Fibroblast of mammary gland (primary cell): ENCODE measurements at places on chromosomes 4 and X.

- DNase-seq = no peak
Measured at GRCh38 chr4:153973942-153974341, 185.1 kb upstream of the SFRP2 start.

DNA sequence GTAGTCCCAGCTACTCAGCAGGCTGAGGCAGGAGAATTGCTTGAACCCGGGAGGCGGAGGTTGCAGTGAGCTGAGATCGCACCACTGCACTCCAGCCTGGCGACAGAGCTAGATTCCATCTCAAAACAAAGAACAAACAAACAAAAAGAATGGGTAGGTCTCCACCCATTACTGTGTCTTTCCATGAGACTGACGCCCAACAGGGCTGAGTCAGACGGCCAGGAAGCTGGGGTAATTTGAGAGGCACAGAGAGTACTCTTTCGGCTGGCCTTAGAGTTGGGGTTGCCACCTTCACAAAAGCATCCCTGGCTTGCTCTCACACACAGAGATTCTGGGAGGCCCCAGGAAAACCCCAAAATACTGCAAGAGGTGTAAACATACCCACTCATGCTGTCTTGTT is 72.0 kb upstream of the DHRSX start:
- peak; percentile 25 for DNase-seq

GRCh38 chrX:119885554-119886428 is 9.9 kb upstream of the AKAP14 start:
- peak; percentile 61 for DNase-seq

DNA sequence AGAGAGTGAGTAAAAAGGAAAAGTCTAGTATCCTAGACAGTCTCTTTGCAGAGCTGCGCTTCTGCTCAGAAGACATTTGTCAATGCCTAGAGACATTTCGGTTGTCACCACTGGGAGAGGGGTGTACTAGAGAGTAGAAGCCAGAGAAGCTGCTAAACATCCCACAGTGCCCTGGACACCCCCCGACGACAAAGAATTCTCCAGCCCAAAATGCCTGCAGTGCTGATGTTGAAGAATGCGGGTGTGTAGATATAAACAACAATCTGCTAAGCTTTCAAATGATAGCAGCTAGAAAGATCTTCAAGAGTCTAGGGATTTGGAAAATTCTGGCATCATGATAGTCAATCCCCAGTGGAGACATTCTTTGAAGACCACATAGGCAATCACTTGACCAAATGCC is 90.1 kb downstream of the PALLD start:
- no peak for DNase-seq

DNA sequence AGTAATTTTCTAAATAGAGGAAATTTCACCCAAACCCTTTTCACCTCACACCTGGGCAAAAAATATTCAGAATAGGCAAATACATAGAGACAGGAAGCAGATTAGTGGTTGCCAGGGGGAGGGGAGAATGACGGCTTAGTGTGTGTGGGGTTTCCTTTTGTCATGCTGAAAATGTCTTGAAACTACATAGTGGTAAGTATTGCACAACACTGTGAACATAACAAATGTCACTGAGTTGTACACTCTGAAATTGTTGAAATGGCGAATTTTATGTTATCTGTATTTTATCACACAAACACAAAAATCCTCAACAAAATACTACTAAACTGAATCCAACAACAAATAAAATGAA is 60.7 kb upstream of the PLAC1 start:
- DNase-seq = peak; percentile 25

- DNase-seq = no peak
Measured at GRCh38 chrX:122856205-122856604, 327.9 kb upstream of the GRIA3 start.

GRCh38 chr4:48290146-48290772 is 20.6 kb upstream of the TEC start:
- peak; percentile 42 for DNase-seq

DNA sequence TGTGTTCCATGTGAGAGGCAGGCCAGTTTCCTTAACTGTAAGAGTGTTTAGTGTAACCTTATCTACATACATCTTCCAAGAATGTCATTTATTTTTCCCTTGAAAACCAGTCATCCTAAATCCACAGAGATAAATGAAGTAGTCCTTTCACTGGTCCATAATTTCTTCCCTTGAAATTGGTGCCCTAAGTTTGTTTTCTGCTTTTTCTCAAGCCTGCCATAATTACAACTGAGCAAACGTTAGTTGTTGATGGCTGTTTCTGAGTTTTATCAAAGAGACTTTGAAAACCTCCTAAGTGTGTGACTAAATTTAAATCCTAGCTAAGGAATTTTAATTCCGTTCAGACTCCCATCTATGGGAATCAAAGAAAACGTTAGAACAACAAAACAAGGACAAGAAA is 3.6 kb upstream of the TDO2 start:
- DNase-seq = no peak

- DNase-seq = peak; percentile 19
Measured at GRCh38 chr4:173170182-173170778, 1.7 kb downstream of the GALNT7 start.

DNA sequence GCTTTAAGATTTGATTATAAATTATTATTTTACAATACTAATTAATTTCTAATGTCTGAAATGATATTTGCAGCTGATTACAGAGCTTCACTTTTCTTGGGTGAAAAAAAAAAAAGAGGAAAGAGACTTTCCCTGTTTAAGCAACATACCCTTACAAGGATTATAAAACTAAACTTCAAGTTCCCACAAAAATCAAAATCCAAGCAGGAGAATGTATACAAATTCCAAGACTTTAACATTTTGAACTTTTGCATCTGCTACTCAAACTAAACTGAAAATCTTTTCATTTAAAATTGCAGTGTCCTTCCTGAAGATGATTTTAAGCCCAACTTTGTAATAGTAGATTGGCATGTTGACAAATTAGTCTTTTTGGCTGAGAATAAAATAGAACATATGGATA is 742.4 kb upstream of the INTU start:
- DNase-seq = no peak

DNA sequence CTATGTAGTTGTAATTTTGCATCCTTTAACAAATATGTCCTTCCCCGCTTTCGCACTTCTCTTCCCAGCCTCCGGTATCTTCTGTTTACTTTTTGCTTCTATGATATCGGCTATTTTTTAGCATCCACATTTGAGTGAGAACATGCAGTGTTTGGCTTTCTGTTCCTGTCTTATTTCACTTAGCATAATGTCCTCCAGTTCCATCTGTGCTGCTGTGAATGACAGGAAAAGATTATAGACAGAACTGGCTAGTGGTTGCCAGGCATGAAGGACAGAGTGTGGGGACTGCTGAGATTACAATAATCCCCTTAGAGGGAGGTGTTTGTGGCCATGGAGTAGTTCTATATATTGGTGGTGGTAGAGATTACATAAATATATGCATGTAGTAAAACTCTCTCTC is 588.6 kb downstream of the NLGN4X start:
- no peak for DNase-seq

DNA sequence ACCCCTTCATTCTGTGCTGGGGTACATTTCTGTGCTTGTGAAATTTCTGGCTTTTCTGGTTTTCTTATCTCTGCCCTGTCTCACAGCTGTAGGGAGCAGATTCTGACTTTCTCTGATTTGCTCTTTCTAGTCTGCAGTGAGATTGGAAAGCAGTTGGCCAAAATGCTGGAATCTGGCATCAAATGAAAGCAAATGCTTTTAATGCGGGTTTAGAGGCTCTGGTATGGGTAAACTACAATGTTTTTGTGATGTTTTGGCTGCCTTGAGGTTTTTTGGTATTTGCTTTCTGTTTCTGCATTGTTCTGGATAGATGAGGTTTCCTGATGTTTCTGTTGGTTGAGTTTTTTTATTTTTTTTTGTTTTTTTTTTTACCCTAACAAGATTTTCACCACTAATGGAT is 23.8 kb downstream of the SMIM20 start:
- DNase-seq = peak; percentile 64

DNA sequence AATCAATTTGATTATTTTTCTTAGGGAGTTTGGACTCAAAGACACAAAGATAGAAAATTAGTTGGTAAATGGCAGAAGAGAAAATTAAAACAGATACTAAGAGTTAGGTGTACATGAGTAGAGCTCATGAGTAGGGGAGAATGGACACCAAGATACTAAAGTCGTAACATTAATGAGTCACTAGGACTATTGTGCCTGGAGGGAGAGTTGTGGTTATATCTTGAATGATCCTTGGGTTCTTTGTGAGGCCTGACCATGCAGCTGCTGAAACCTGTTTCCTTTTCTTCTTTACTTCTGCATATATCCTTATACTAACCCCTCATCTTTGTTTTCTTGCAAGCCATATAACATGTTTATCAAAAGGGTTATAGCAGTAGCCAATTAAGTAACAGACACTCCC is 532.8 kb downstream of the RPA4 start:
- no peak for DNase-seq

DNA sequence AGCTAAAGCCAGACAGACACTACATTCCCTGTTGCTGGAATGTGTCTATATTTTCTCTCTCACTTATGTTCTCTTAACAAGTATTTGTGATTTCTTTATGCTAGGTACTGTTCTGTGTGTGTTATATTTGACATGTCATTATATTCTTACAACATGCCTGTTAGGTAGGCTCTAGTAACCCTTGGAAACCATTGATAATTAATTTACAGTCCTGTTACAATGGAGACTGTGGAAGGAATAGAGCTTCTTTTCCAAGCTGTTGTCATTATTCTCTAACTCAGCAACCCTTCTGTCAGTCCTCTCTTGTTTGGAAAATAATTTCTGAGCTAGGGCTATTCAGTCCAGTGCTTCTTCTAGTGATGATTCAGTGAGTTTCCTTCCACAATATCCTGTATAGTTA is 419.1 kb upstream of the BOD1L1 start:
- DNase-seq = no peak

GRCh38 chrX:43643662-43644061 is 12.4 kb upstream of the MAOA start:
- no peak for DNase-seq

GRCh38 chr4:86910369-86910768 is 18.1 kb upstream of the C4orf36 start:
- no peak for DNase-seq

- no peak for DNase-seq
Measured at GRCh38 chrX:116607776-116608175, 145.0 kb upstream of the CT83 start.

GRCh38 chrX:132071254-132071653 is 48.2 kb downstream of the STK26 start:
- DNase-seq = peak; percentile 38

DNA sequence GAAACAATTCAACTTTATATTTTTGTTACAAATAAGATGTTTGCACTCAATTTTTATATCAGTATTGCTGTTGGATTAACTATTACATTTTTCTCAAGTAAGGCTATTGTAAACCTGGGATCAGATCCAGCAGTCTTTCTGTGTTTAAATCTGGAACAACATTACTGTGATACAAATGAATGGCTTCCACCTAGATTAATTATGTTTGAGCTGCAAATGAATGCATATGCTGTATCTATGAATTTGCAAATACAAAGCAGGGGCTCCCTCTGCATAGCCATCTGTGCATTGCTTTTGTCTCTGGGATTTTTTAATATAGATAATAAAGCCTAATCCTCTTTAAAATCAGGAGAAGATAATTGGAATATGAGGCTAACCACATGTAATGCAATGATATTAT is 69.8 kb upstream of the NEIL3 start:
- DNase-seq = no peak

DNA sequence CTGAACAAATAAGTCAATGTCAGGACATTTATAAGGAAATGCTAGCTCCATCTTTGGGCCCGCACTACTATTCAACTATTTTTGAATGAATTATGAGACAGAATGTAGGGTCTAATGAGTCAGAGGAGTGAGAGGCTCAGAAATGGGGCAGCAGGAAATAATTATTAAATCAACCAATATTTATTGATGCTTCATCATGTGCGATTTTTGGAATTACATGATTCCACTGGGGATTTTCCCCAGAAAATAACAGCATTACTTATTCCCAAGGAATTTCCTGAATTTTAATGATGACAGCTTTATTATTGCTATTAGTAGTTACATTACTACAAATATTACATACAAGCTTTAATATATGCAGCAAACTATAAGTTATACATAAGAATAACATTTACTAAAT is 49.3 kb upstream of the PHF8 start:
- DNase-seq = peak; percentile 23

GRCh38 chr4:537436-538264 is 38.4 kb downstream of the TMEM271 start:
- no peak for DNase-seq

DNA sequence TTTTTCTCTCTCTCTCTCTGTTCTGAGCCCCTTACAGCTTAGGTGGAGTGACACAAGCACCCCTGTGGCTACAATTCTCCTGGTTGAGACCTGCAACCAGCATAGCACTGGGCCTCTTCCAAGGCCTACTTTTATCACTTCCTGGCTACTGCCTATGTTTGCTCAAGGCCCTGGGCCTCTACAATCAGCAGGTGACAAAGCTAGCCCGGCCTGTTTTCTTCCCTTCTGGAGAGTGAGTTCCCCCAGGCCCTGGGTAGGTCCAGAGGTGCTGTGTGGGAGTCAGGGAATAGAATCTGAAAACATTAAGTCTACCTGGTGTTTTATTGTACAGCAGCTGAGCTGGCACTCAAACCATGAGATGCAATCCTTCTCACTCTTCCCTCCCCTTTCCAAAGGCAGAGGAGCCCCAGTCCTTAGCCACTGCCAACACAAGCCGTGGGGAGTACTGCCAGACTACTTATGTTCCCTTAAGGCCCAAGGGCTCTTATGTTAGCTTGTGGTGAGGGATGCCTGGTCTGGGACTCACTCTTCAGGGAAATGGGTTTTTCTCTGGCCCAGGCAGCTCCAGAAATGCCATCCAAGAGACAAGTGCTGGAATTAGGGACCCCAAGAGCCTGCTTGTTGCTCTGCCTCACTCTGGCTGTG is 23.8 kb upstream of the MAGEC3 start:
- no peak for DNase-seq

GRCh38 chrX:56789518-56790070 is 60.6 kb downstream of the NBDY start:
- no peak for DNase-seq

DNA sequence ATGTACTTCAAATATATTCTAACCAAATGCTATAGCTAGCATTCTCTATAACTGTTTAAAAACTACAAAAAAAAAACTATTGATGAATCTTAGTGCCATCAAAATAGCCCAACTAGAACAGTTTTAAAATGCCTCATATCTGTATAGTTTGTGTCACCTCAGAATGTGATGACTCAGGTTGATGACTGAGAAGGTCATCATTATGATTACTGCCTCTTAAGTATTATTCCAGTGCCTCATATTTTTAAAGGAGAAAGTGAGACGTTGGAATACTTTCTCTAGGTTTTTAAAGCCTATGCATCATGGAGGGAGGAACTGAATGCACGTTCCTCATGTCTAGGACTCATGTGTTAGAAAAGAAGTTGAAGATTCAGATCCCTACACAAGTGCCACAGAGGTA is 88.2 kb downstream of the TMA16 start:
- DNase-seq = peak; percentile 4

GRCh38 chrX:135168486-135168885 is 2.7 kb downstream of the CT55 start:
- DNase-seq = no peak
